A549 treated with GW870086 at 1 μM for 4 hours (cell line): ENCODE measurements at places on chromosomes 7 and 10. TPM values are rescaled to one million over a fixed set of nuclear protein-coding genes. Genes with fewer than 3 reads are reported as not detected.

C10orf90 gene
- total RNA-seq = 3.6 to 4.4 TPM (median 3.8 TPM) in 5 replicates

RAPGEF5 gene
- 0.09 to 0.23 TPM (median 0.10 TPM) in 5 replicates for total RNA-seq

TAF3 gene
- total RNA-seq = 6.5 to 7.9 TPM (median 7.4 TPM) in 5 replicates

MSS51 gene
- total RNA-seq = 0.23 to 0.44 TPM (median 0.39 TPM) in 5 replicates

FFAR4 gene
- 0.11 to 0.30 TPM (median 0.16 TPM) in 5 replicates for total RNA-seq

CYP26A1 gene
- total RNA-seq = 2.0 to 3.1 TPM (median 2.5 TPM) in 5 replicates

RTKN2 gene
- 0.91 to 1.1 TPM (median 0.96 TPM) in 5 replicates for total RNA-seq

TRIM56 gene
- total RNA-seq = 11.6 to 15.7 TPM (median 12.4 TPM) in 5 replicates

LSM8 gene
- 39.2 to 56.0 TPM (median 44.1 TPM) in 5 replicates for total RNA-seq

PRLHR gene
- not detected in 5 replicates for total RNA-seq
